Liver (tissue), 10 donors: ENCODE measurements at places on chromosomes 6 and 20. TPM values are rescaled to one million over a fixed set of nuclear protein-coding genes. Genes with fewer than 3 reads are reported as not detected.

BMP2 gene
- polyA plus RNA-seq, result 0.83 TPM

CENPW gene
- polyA plus RNA-seq, result 1.7 TPM

NNAT gene
- polyA plus RNA-seq, result 0.24 TPM

ARMH2 gene
- not detected for polyA plus RNA-seq

HECA gene
- 2.8 TPM for polyA plus RNA-seq

TNNC2 gene
- 0.31 TPM for polyA plus RNA-seq

TP53INP2 gene
- polyA plus RNA-seq, result 4.5 TPM

TRDN gene
- polyA plus RNA-seq, result not detected

BPIFB4 gene
- polyA plus RNA-seq, result 0.16 TPM

KCNK5 gene
- 9.6 TPM for polyA plus RNA-seq

PTK6 gene
- 0.11 TPM for polyA plus RNA-seq

BIRC7 gene
- not detected for polyA plus RNA-seq

COL9A1 gene
- polyA plus RNA-seq, result not detected

SEL1L2 gene
- polyA plus RNA-seq, result not detected

ZBTB46 gene
- polyA plus RNA-seq, result 1.2 TPM

STK35 gene
- 4.3 TPM for polyA plus RNA-seq

HLA-DRB1 gene
- 26.0 TPM for polyA plus RNA-seq

RSPO4 gene
- not detected for polyA plus RNA-seq

SIM1 gene
- not detected for polyA plus RNA-seq

ZSCAN31 gene
- polyA plus RNA-seq, result 3.4 TPM

BEND6 gene
- 0.03 TPM for polyA plus RNA-seq

HLA-F gene
- 12.4 TPM for polyA plus RNA-seq

ZNF391 gene
- 0.61 TPM for polyA plus RNA-seq

GABRR1 gene
- not detected for polyA plus RNA-seq

PHACTR1 gene
- polyA plus RNA-seq, result 0.31 TPM

WFDC5 gene
- polyA plus RNA-seq, result not detected

ME1 gene
- 7.8 TPM for polyA plus RNA-seq

MYL9 gene
- 27.0 TPM for polyA plus RNA-seq

NMBR gene
- not detected for polyA plus RNA-seq

ANKRD6 gene
- polyA plus RNA-seq, result 2.9 TPM
